ENCODE measurements at places on chromosomes 1 and 21. TPM values are rescaled to one million over a fixed set of nuclear protein-coding genes. Genes with fewer than 3 reads are reported as not detected.

The OR2T2 gene
- total RNA-seq: not detected

The ANGPTL7 gene
- total RNA-seq: not detected

The CBS gene
- 4.4 TPM for total RNA-seq

The ST6GALNAC5 gene
- 7.3 TPM for total RNA-seq

The KCNE2 gene
- not detected for total RNA-seq

The SLC16A4 gene
- total RNA-seq: 8.0 TPM

The PTTG1IP gene
- total RNA-seq: 496 TPM

The CFHR4 gene
- not detected for total RNA-seq

The CYP2J2 gene
- total RNA-seq: 0.11 TPM

The NECTIN4 gene
- 0.26 TPM for total RNA-seq

The SELE gene
- total RNA-seq: not detected

The QSOX1 gene
- total RNA-seq: 254 TPM

The LCE3E gene
- not detected for total RNA-seq

The OMA1 gene
- 11.7 TPM for total RNA-seq

The CFAP57 gene
- total RNA-seq: not detected

The ITLN2 gene
- not detected for total RNA-seq

The MSH4 gene
- not detected for total RNA-seq

The TFF1 gene
- total RNA-seq: not detected

The SPOCD1 gene
- total RNA-seq: 52.0 TPM

The TIAM1 gene
- 18.1 TPM for total RNA-seq

The LY9 gene
- total RNA-seq: not detected

The GNAT2 gene
- total RNA-seq: not detected

The RBM15 gene
- 33.3 TPM for total RNA-seq

The NOS1AP gene
- 0.98 TPM for total RNA-seq

The CACHD1 gene
- total RNA-seq: not detected

The IFI44 gene
- total RNA-seq: 115 TPM

Data from LHCN-M2 (cell line).